Activated CD4-positive, alpha-beta T cell treated with anti-CD3 and anti-CD28 coated beads, Interleukin-2, amount 10 ng/mL, durations not matched to agents 7 days and 5 days (primary cell): ENCODE measurements at places on chromosomes 12 and 14. TPM values are rescaled to one million over a fixed set of nuclear protein-coding genes. Genes with fewer than 3 reads are reported as not detected.

DNA sequence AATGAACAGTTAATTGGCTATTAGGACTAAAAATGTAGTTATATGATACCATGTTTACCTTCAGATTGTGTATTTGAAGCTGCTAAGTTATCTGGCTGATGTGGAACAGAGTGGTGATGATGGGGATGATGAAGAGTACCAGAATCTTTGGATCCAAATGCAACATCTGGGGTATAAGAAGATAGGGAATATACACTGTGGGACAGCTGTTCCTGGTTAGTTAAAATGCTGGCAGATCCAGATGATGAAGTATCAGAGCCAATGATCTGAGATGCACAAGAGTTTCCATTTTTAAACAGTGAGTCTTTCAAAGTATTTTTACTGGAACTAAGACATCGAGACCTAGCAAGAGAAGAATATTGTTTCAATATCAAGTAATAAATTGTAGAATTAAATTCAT lies 31.6 kb downstream of the SENP1 start:
- H3K27me3 ChIP-seq: no peaks in the 10 kb centered on the region
- peaks cover 35% of the 10 kb centered on the region for H3K36me3 ChIP-seq
- H3K27ac ChIP-seq: no peak overlapping the region
- no peak for DNase-seq
- H3K4me1 ChIP-seq: no peaks in the 10 kb centered on the region

DNA sequence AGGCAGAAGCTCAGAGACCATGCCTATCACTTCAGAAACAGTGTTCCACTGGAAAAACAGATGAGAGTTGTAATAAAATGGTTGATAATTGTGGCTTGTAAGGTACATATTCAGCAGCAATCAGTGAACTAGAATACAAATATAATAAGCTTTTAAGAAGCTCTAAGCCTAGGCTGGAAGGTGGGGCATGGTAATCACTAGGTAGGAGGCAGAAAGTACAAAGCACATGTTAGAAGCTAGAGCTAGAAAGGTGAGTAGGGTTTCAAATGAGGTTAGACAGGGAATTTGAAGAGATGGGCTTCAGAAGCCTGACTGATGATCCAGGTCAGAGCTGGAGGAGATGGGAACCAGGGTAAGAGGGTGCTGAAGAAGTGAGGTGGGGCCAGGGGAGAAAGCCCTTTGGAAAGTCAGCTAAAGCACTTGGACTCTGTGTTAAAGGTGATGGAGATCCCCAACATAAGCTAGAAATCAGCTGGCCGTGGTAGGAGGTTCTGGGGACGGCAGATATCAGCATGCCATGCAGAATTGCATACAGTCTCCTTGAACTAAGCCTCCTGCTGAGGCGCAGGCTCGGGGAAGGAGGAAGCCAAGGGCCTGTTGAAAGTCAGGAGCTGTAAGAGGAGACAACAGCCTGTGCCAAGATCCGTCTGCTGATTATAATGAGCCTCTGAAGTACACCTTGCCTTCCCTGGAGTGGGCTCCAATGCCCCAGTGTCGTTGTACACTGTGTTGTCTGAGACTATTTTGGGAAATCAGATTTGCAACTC lies 659.4 kb downstream of the BCL11B start:
- H3K4me3 ChIP-seq: no peak overlapping the region
- H3K27me3 ChIP-seq: no peaks in the 10 kb centered on the region
- no peaks in the 10 kb centered on the region for H3K36me3 ChIP-seq
- no peaks in the 10 kb centered on the region for H3K4me1 ChIP-seq
- no peak overlapping the region for H3K27ac ChIP-seq
- DNase-seq: no peak

The PLEKHG7 gene
- not detected for total RNA-seq

The PELI2 gene
- total RNA-seq: 3.6 TPM

DNA sequence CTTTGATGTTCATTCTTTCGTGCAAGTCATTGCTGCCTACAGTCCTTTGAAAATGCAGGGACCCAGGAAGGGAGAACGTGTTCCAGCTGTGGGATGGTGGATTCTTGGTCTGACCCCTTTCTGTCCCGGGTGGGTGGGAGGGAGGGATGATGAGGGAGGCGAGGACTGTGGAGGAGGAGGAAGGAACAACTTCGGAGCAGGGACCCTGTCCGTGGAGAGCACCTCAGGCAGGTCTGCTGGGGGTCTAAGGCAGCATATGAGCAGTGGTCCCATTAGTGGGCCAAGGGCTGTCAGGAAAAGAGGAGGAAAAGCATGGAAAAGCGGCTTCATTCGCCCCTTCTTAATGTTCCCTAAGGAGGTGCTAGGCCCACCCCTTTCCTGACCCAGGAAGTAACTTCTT lies 36.0 kb downstream of the CACNA2D4 start:
- H3K27ac ChIP-seq: no peak overlapping the region
- no peaks in the 10 kb centered on the region for H3K36me3 ChIP-seq
- no peaks in the 10 kb centered on the region for H3K4me1 ChIP-seq
- no peak overlapping the region for H3K4me3 ChIP-seq
- H3K27me3 ChIP-seq: peaks cover under 1% of the 10 kb centered on the region
- no peak for DNase-seq

GRCh38 chr12:59386236-59386635 lies 209.6 kb upstream of the SLC16A7 start:
- peaks cover 5% of the 10 kb centered on the region for H3K4me1 ChIP-seq
- no peak for DNase-seq
- H3K36me3 ChIP-seq: no peaks in the 10 kb centered on the region
- no peak overlapping the region for H3K4me3 ChIP-seq
- H3K27me3 ChIP-seq: no peaks in the 10 kb centered on the region

DNA sequence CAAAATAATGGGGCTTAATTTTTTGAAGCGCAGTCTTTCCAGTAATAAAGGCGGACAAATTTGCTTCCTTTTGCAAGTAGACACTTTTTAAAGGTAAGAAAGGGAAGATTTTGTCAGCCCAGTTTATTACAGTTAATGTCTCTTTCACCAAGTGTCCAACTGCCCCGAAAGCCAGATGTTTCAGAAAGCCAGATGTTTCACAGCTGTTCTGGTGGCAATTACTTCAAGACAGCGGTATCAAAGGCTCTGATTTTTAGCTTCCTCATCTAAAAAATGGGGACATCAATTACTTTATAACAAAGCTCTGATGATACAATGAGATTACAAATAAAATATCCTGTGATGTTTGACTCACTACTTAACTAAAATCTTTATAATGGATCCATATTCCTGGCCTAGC lies 1.0 kb downstream of the WBP11 start:
- H3K4me3 ChIP-seq: no peak overlapping the region
- peaks cover 22% of the 10 kb centered on the region for H3K4me1 ChIP-seq
- H3K36me3 ChIP-seq: peaks cover 29% of the 10 kb centered on the region

DNA sequence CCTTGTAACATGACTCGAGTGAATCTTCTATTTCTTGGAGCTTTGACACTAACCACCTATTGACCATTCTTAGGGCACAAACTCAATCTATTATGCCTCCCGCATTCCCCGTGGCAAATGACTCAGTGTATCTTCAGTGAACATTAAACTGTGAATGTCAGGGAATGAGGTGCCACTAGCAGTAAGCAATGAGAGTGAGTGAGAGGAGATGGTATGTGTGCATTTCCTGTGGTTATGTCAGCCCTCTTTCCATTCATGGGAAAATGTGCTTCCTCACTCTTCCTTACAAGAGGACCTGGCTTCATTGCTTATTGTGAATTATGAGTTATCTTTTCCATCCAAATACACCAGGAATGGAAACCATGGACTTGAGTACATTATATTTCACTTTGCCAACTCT lies 229.2 kb downstream of the EMP1 start:
- no peaks in the 10 kb centered on the region for H3K36me3 ChIP-seq
- H3K27me3 ChIP-seq: no peaks in the 10 kb centered on the region
- no peak overlapping the region for H3K4me3 ChIP-seq
- H3K4me1 ChIP-seq: no peaks in the 10 kb centered on the region

GRCh38 chr14:85279407-85279806 lies 250.5 kb upstream of the FLRT2 start:
- H3K27me3 ChIP-seq: no peaks in the 10 kb centered on the region
- no peak overlapping the region for H3K4me3 ChIP-seq
- no peak overlapping the region for H3K27ac ChIP-seq
- no peaks in the 10 kb centered on the region for H3K4me1 ChIP-seq

The SCN8A gene
- 0.52 TPM for total RNA-seq

The VRTN gene
- not detected for total RNA-seq

The TAS2R19 gene
- total RNA-seq: 3.0 TPM

- no peaks in the 10 kb centered on the region for H3K27me3 ChIP-seq
- no peak overlapping the region for H3K4me3 ChIP-seq
- no peak overlapping the region for H3K27ac ChIP-seq
- no peaks in the 10 kb centered on the region for H3K36me3 ChIP-seq
- DNase-seq: peak; percentile 5
Observed at GRCh38 chr14:100532906-100533655, 54.1 kb downstream of the BEGAIN start.

DNA sequence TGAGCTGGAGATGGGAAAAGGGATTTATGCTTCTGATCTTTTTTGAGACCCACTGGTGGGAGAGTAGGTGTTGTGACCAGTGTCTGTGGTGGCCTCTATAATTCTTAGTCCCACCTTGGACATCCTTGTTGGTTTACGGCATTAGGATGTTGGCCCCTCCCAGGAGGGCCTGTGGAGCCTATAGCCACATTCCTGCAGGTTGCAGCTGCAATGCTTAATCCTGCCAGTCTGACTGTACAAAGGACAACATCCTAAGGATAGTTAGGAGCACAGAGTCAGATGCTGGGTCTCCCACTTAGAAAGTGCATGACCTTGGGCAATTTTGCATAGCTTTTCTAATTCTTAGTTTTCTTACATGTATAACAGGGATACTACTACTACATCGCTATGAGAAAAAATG lies 150.9 kb upstream of the SLC38A2 start:
- H3K4me3 ChIP-seq: peak overlapping the region; percentile 64
- H3K27ac ChIP-seq: peak overlapping the region; percentile 98
- H3K36me3 ChIP-seq: peaks cover 38% of the 10 kb centered on the region
- H3K4me1 ChIP-seq: peaks cover 67% of the 10 kb centered on the region
- H3K27me3 ChIP-seq: no peaks in the 10 kb centered on the region
